ENCODE measurements at places on chromosomes 4 and X. TPM values are rescaled to one million over a fixed set of nuclear protein-coding genes. Genes with fewer than 3 reads are reported as not detected.

Gene TMPRSS11D
- total RNA-seq = not detected

Gene F11
- not detected for total RNA-seq

Gene CLTRN
- not detected for total RNA-seq

Gene CXCL9
- total RNA-seq = 8.6 TPM

Gene CXCR3
- 2.7 TPM for total RNA-seq

DNA sequence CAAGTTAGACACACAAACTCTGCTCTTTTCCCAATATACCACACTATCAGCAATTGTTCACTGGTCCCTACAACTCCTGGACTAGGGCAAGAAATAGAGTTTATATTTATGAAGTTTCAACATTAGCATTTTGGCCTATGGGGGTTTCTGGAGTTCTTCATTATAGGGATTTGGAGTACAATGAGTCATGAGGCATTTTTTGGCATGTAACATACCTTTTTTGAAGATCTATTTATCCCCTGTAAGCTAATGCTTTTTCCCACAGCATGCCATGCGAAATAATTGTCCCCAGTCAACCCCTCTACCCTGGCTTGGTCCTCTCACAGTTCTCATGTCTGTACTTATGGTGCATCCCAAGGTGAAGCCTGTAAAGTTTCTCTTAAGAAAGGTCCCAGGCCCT lies 36.7 kb upstream of the EDA2R start:
- peaks cover 15% of the 10 kb centered on the region for H3K27me3 ChIP-seq
- no peaks in the 10 kb centered on the region for H3K4me1 ChIP-seq
- no peak for DNase-seq
- no peak overlapping the region for H3K4me3 ChIP-seq
- no peaks in the 10 kb centered on the region for H3K36me3 ChIP-seq

- DNase-seq = no peak
- no peaks in the 10 kb centered on the region for H3K36me3 ChIP-seq
- H3K27me3 ChIP-seq = peaks cover 7% of the 10 kb centered on the region
- H3K27ac ChIP-seq = no peak overlapping the region
Measured at GRCh38 chr4:3786196-3786869, 20.1 kb downstream of the ADRA2C start.

DNA sequence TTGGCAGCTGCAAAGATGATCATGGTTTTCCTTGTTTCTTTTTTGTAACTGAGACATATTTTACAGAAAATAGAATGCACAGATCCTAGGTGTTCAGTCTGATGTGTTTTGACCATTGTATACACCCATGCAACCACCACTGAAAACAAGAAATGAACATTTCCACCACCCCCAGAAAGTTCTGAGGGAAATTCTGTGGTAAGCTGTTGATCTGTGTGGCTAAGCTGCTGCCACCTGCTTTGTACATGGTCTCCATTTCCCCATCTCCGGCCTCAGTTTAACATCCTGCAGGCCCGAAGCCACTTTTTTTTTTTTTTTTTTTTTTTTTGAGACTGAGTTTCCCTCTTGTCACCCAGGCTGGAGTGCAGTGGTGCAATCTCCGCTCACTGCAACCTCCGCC lies 65.3 kb downstream of the NYX start:
- H3K4me1 ChIP-seq = peaks cover 5% of the 10 kb centered on the region
- no peak overlapping the region for H3K4me3 ChIP-seq
- H3K27me3 ChIP-seq = no peaks in the 10 kb centered on the region
- H3K27ac ChIP-seq = peak overlapping the region; percentile 58

- H3K27me3 ChIP-seq = no peaks in the 10 kb centered on the region
- H3K4me1 ChIP-seq = no peaks in the 10 kb centered on the region
- H3K4me3 ChIP-seq = no peak overlapping the region
- peaks cover 8% of the 10 kb centered on the region for H3K36me3 ChIP-seq
- no peak overlapping the region for H3K27ac ChIP-seq
Measured at GRCh38 chr4:182878633-182879495, 38.3 kb downstream of the DCTD start.

DNA sequence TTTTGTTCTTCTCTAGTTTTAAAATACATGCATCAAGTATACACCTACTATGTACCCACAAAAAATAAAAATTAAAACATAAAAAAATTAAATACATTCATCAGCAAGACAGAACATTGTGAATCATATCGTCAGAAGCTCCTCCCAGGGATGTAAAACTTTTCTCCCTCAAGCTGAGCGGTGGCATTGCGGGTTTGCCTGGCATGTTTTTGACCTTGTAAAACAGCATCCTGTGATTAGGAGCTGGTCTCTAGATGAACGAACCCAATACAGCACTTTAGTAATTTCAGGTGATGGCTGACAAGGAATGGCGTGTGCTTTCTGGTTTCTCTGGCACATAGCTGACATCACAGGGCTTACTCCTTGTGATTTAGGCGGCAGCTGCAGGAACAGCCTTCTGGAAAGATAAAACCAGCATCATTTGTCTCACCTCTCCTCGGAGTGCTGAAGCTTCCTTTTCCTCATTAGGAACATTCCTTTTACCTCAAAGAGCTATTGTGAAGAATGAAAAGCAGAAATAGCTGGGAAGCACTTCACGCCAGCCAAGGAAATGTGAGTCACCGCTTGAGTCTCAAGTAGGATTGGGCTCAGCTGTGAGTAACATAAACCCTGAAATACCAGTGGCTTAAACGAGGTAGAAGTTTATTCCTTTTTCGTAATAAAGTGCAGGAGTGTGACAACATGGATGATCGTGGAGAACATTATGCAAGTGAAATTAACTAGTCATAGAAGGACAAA lies 44.3 kb downstream of the NYX start:
- H3K4me1 ChIP-seq = no peaks in the 10 kb centered on the region
- DNase-seq = no peak
- no peaks in the 10 kb centered on the region for H3K36me3 ChIP-seq
- no peak overlapping the region for H3K4me3 ChIP-seq
- peaks cover 11% of the 10 kb centered on the region for H3K27me3 ChIP-seq

GRCh38 chr4:41696763-41697162 lies 51.8 kb downstream of the PHOX2B start:
- H3K4me3 ChIP-seq = no peak overlapping the region
- H3K4me1 ChIP-seq = no peaks in the 10 kb centered on the region
- DNase-seq = no peak
- H3K27ac ChIP-seq = no peak overlapping the region
- no peaks in the 10 kb centered on the region for H3K27me3 ChIP-seq

DNA sequence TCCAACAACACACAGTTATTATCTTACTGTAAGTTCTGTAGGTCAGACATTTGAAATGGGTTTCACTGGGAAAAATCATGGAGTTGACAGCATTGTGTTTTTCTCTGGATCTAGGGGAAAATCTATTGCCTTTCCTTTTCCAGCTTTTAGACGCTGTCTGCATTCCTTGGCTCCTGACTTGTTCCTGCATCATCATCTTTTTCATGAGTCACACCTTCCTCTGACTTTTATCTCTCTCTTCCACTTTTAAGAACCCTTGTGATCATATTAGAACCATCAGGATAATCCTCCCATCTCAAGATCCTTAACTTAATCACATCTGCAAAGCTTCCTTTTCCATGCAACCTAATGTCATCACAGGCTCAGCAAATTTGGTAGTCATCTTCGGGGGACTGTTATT lies 1454.8 kb downstream of the RPA4 start:
- no peaks in the 10 kb centered on the region for H3K4me1 ChIP-seq
- no peak overlapping the region for H3K27ac ChIP-seq
- no peak for DNase-seq
- H3K27me3 ChIP-seq = no peaks in the 10 kb centered on the region
- no peak overlapping the region for H3K4me3 ChIP-seq
- peaks cover 5% of the 10 kb centered on the region for H3K36me3 ChIP-seq

All from natural killer cell treated with Interleukin-12 subunit alpha and Interleukin-12 subunit beta and Interleukin-15 and Interleukin-18, amount 100 ng/mL, for 72 hours (primary cell).